ENCODE measurements at places on chromosomes 3 and 15. TPM values are rescaled to one million over a fixed set of nuclear protein-coding genes. Genes with fewer than 3 reads are reported as not detected.
A peak's percentile ranks its signal among the peaks of the same experiment; 100 is the strongest.

DNA sequence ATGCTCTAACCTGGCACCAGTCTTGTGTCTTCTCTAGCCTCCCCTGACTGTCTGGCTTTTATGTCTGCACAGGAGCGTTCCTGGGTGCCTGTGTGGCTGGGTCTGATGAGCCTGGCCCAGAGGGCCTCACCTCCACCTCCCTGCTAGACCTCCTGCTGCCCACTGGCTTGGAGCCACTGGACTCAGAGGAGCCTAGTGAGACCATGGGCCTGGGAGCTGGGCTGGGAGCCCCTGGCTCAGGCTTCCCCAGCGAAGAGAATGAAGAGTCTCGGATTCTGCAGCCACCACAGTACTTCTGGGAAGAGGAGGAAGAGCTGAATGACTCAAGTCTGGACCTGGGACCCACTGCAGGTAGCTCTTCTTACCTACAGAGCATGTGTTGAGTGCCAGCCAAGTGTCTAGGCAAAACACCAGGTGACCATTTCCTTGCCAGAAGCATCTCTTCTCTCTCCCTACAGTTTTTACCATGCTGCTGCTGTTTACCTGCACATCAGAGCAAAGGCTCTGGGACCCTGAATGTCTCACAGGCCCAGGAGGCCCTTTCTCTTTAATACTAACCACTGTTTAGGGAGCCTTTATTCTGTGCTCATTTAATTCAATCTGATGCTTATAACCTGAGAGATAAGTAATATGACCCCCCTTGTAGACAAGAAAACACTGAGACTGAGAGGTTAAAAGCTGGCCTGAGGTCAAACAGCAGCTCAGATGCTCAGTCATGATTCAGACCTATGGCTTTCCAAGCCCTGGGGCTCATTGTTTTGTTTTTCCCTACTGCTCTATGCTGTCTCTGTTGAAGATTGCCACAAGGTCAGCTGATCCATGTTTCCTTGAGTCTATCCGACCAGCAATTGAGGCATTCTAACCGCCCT is 10.4 kb downstream of the PODXL2 start:
- ATAC-seq: no peak

- no peak for ATAC-seq
These were observed 789.2 kb downstream of the DIPK2A start for GRCh38 chr3:144760831-144761230.

GRCh38 chr15:80471881-80472280 is 67.7 kb downstream of the ARNT2 start:
- no peak for ATAC-seq

GRCh38 chr3:186024210-186024609 is 84.7 kb downstream of the ETV5 start:
- ATAC-seq: peak; percentile 48

- ATAC-seq: peak; percentile 57
These were observed 102.9 kb upstream of the NR2E3 start for GRCh38 chr15:71707230-71708050.

- no peak for ATAC-seq
These were observed 397.6 kb downstream of the TBL1XR1 start for GRCh38 chr3:176799675-176800074.

DNA sequence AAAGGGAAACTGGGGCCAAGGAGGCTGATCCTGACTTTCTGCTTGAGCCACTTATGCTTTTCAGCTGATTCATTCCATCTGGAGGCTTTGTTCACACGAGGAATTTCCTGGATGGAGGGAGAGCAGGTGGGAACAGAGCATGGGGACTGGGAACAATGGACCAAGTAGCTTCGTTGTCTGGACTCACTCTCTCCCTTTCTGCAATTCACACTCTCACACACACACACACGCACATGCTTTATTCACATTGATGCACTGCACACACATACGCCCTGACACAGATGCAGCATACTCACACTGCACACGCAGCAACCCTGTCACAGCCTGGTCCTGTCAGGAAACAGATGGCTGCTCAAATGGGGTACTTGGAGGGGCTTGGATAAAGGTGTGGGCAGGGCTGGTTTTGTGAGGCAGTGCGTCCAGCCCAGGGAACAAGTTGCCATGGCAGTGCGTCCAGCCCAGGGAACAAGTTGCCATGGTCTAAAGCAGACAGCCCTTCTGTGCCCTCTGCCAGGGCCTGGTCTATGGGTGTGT is 19.8 kb upstream of the CHCHD6 start:
- no peak for ATAC-seq

The TICRR gene
- total RNA-seq: not detected

The HOMER2 gene
- total RNA-seq: 21.0 TPM

The DUOXA1 gene
- not detected for total RNA-seq

The TUBGCP4 gene
- total RNA-seq: 26.0 TPM

All from gastroesophageal sphincter (tissue), 4 donors.